Stimulated activated CD8-positive, alpha-beta memory T cell treated with anti-CD3 and anti-CD28 coated beads, Interleukin-4, amount 100 ng/mL, for 48 hours (primary cell): ENCODE measurements at places on chromosomes 5 and 9.

DNA sequence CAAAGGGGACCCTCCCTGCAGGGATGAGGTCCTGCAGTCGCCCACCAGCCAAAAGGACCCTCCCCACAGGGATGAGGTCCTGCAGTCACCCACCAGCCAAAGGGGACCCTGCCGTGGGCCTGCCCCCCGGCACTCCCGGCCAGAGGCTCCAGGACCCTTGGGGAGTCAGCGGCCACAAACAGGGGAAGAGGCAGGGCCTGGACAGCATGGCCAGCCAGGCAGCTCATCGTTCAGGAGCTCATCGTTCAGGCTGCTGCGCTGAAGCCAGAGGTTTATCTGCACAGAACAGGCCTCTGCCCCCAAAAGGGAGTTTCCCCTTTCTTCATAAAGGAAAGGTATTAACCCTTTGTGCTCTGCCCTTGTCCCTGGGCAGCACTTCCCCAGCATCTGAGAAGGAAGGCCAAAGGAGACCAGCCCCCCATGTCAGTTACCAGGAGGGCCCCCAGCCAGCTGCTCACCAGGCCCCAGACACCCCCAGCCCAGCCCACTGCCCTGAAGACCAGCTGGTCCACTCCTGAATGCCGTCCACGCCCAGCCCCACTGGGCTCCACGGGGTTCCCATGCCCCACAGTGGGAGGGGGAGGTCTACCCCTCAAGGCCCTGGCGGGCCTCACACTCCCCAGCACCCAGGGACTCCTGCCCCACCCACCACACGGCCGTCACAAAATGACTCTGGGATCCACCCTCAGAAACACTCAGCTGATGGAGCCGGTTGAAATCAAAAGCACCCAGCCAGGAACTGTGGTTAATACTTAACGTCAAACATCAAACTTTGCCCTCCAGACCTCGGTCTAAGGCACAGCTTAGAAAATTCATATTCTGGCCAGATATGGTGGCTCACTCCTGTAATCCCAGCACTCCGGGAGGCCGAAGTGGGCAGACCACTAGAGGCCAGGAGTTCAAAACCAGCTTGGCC lies 6.3 kb downstream of the SLC12A7 start:
- peak; percentile 60 for DNase-seq

DNA sequence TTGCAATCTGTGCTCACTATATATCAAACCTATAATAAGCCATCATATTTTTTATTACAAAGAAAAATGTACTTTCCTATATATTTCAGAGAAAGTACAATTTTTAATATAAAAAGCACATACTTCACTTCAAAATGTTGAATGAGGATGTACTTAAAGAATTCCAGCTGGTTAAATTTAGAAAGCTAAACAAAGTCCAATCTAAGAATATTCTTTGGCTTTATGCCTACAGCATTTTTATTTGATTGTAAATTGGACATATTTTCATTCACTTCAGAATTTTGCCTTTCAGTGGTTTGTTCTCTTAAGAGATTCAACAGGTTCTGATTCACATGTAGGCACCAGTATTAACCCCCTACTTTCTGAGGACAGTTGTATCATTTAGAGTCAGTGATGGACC lies 533.8 kb downstream of the CAAP1 start:
- DNase-seq, result no peak

DNA sequence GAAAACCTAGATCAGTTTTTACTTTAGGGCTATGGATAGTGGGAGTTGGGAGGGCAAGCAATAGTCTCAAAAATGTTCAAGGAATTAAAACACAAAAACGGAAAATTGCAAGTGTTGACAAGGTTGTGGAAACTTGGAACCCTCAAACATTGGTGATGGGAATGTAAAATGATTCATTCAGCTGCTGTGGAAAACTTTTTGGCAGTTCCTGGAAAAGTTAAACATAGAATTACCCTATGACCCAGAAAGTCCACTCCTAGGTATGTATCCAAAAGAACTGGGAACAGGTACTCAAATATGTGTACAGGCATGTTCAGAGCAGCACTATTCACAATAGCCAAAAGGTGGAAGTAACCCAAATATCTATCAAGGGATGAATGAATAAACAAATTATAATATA lies 1.2 kb upstream of the MSANTD3 start:
- no peak for DNase-seq

GRCh38 chr5:172321593-172321992 lies 38.0 kb upstream of the UBTD2 start:
- DNase-seq, result no peak

- no peak for DNase-seq
Measured at GRCh38 chr9:81717061-81717746, 27.9 kb upstream of the TLE1 start.
